ENCODE measurements at places on chromosomes 1 and 21.
A peak's percentile ranks its signal among the peaks of the same experiment; 100 is the strongest.

DNA sequence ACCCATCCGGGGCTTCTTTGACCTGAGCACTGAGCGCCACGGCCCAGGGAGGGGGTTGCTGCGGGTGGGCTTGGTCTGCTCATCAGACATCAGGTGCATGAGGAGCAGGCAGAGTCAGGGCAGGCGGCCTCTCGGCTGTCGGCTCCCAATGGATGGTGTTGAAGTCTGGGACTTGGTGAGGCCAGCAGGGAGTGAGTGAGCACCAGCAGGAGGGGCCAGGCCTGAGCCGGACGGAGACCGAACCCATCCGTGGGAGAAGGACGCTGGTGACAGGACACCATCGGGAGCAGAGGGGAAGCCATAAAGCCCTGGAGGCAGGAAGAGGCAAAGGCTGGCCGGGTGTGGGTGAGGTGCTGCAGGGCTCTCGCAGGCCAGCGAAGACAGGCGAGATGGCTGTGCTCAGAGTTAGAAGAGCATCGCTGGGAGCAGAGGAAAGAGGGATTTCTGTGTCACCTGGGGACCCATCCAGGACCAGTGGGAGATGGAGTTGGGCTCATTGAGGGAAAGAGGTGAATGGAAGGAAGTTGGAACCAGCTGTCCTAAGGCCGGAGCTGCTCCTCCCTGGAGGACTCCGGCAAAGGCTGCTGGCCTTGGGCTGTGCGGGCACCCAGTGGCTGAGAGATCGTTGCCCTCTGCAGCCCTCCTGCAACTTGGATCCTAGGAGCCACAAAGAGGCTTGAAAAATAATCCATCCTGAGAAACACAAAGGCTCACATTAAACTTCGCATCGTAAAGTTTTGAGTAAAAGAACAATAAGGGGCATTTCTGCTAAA lies 49.9 kb downstream of the PDE9A start:
- no peak for DNase-seq

DNA sequence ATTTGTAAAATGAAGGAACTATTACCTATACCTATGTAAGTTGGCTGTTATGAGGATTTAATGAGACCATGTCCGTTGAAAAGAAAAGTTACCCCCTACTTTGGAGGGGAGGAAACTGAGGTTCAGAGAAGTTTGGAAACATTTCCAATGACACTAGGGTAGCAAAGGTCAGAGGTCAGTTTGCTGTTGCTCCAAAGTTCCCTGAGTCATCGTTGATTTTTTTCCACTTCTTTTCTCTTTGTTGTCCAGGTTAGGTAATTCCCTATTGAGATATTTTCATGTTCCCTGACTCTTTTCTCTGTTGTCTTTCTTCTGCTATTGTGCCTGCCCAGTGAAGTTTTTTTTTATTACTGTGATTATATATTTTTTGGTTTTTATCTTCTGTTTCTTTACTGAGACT lies 213.8 kb upstream of the C1orf174 start:
- DNase-seq: no peak

GRCh38 chr1:94383966-94384408 lies 34.2 kb upstream of the ABCD3 start:
- DNase-seq: no peak

GRCh38 chr21:37478794-37479193 lies 112.2 kb downstream of the DYRK1A start:
- no peak for DNase-seq

- DNase-seq: no peak
Observed at GRCh38 chr1:51519865-51520699, 1.0 kb upstream of the EPS15 start.

DNA sequence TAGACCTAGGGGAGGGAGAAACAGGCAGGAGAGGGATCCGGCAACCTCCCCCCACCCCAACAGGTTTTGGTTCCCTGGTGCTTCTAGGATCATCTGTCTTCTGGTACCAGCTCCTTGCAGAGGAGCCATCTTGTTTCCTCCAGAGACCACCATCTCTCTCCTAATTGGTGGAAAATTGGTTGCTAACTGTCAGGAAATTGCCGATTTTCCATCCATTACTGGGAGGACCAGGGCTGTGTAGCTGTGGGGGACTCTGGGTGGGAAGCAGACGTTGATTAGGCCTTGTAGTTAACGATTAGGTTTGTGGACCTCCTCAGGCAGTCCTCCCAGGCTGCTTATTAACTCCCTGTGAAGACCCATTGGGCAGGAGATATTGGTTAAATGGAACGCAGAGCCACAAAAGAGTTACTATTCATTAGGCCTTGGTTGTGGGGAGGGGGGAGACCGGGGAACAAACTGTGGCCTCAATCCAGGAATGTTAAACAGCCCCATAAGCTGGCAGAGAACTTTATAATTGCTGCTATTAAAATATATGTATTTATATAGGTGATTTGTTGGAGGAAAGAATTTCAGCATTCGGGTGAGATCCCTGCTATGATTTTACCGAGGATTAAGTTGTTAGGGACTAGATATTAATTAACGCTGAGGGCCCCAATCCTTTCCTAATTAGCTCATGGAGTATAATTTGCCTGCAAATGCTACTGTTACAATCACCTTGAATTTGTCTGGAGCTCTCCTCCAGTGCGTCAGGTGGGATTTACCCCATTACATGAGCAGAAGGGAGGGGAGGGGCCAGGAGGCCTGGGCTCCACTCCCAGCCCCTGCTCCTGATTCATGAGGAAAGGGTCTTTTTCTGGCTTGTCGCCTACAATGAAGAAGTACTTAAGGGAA lies 61.2 kb upstream of the TRABD2B start:
- DNase-seq: no peak

DNA sequence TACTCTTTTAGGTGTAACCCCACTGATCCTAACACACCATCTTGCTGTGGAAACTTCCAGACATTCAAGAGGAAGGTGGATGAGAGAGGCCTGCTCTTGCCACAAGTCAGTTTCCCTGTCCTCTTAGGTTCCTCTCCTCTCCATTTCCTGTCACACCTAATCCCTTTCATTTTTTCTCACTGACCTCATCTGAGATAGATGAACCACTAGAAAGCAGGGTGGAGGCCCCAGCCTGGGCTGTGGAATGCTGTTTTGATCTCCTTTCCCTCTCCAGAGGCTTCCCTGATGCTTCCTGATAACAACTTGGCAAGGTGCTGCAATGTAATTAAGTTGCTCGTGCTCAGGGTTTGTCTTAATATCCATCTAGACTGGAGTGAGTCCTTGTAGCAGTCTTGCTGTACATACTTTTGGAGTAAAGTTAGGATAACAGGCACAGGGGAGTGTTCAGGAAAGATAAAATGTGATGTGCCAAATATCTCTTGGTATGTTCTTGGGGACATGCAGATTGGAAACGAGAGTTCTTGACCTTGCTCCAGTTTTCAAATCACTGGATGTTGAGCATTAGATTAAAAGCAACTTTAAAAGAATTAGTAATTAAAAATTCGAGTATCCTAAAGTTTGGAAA lies 11.2 kb downstream of the LRRC42 start:
- no peak for DNase-seq

- DNase-seq: peak; percentile 94
Observed at GRCh38 chr1:206784471-206784903, 12.2 kb upstream of the IL10 start.

DNA sequence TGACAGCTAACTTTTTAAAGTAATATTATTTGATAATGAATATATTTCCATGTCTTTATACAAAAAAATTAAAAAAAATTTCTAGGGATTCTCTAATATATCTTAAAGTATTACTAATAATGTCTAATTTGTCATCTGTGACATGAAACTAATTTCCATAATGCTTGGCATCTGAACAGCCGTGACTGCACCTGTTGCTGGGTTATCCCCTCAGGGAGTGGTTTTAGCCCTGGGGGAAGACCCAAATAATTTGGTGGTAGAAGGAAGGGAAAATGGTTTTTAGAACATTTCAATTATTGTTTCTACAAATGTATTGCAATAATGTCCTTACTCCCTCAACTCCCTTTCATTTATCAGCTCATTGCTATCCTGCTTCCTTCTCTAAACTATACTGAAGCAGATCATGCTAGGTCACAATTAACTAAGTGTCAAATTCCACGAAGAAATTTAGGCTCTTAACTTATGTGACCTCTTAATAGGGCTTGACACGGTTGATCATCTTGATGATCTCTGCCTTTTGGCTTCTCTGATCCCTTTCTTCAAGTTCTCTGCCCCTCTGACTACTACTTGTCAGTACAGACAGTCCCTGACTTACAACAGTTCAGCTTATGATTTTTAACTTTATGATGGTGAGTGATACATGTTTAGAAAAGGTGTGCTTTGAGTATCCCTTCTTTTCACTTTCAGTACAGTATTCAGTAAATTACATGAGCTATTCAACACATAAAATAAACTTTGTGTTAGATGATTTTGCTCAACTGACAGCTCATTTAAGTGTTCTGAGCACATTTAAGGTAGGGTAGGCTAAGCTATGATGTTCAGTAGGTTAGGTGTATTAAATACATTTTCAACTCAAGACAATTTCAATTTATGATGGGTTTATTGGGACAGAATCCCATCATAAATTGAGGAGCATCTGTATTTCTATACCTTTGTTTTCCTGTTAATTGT lies 26.4 kb upstream of the DPH5 start:
- no peak for DNase-seq

DNA sequence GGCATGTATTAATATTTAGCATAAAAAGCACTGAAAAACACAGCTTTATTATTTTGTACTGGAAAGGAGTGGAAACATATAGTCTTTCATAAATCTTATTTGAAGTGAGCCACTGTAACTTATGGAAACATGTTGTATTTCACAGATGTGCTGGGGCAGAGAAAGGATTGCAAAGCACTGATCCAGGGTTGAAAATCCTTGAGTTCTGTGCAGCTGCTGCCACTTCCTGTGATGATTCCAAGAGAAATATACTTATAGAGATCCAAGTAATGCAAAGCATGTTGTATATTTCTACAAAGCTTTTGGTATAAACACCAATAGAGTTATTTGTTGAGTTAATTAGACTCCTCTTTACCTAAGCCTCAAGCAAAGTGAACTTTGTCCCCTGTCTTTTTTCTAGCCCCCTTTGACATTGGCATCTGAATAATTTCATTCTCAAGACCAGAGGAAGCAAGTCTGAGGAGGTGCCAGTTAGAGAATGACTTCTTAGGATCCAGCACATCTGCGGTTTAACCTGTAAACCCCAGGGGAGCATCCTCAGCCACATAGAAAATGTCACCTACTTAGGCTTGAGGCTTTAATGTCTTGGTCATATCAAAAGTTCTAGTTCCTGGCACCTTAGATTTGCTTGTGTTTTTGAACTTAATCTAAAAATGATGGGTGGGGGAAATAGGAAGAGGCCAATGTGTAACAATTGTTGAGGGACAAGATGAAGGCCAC lies 173.3 kb downstream of the FASLG start:
- DNase-seq: no peak

DNA sequence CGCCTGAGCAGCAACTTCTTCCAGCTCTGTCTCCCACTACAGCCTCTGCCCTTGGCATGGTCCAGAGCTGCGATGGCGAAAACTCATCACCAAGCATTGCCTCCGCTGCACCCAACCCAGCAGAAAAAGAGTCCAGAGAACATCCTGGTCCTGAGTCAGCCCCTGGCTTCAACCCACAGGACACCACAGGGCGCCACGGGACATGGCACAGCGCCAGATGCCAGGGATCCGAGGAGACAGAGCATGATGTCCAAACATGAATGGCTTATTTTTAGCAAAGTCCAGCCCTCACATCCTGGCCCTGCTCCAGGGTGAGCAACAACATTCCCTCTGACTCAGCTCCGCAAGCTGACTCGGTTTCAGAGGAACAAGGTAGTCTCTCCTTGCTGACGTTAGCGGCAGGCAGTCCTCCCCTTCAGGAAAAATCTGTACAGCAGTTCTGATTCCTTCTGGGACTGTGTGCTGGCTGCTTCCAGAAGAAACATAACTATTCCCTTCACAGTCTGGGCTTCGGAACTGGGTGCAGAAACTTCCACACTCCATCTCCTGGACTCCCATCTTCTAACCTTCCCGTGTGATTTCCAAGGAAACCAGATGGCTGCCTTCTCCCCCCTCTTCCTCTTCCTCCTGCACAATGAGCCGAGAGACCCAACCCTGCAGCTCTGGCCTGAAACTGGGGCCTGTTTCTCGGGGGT lies 131.3 kb downstream of the TOMM20 start:
- DNase-seq: no peak

GRCh38 chr1:22808676-22809483 lies 98.2 kb downstream of the EPHB2 start:
- DNase-seq: no peak

GRCh38 chr1:16644193-16644481 lies 22.6 kb downstream of the RNU1-3 start:
- no peak for DNase-seq

DNA sequence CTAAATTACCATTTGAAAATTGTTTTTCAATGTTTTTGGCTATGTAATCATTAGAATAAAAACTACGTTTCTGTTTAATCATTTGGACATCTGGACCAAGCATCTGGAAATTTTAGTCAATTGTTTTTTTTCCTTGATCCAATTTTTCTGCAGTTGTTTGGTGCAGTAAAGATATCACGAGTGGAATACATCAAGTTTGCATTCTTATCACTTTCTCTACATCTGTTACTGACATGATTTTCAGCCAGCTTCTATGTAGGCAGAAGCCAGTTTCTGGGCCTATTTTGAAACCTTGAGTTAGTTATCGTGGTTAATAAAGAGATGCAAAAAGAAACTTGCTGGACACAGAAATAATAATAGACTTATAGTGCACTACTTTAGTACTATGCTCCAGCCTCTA lies 277.9 kb upstream of the ADAMTS5 start:
- DNase-seq: no peak

- no peak for DNase-seq
Observed at GRCh38 chr21:44006017-44006619, 6.0 kb upstream of the TRAPPC10 start.

DNA sequence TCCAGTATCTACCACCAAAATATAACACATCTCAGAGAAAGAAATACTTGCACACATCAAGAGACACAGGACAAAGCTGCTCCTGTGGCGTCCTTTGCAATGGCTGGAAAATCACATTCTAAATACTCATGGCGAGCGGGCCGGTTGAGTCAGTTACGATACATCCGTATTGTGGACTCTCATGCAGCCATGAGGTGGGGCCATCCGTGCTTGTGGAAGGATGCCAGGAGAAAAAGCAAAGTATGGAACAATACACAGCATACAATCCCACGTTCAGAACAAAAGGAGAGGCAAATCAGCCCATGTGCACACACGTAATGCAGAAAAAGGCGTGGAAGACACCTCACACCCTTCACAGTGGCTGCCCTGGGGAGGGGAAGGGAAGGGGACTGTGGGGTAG lies 13.1 kb downstream of the ATP13A2 start:
- DNase-seq: no peak

DNA sequence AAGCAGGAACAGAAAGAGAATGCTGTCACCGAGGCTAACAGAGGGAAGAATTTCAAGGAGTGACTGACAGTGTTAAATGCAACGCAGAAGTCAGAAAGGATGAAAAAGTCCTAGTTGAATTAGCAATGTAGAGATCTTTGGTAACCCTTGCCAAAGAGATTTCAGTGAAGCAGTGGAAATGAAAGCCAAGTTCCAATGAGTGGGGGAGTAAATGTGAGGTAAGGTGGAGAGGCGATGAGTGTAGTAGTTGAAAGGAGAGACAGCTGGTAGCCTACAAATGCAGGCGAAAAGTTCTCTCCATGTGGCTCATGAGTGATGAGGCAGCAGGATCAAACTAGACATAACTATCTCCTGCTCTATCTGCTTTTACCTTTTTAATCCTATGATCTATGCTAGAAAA lies 74.6 kb upstream of the IPO9 start:
- DNase-seq: no peak

Measured in activated CD4-positive, alpha-beta T cell treated with anti-CD3 and anti-CD28 coated beads, Interleukin-2, amount 50 U/mL, for 4 hours (primary cell).